ENCODE measurements at places on chromosomes 3 and 15.

DNA sequence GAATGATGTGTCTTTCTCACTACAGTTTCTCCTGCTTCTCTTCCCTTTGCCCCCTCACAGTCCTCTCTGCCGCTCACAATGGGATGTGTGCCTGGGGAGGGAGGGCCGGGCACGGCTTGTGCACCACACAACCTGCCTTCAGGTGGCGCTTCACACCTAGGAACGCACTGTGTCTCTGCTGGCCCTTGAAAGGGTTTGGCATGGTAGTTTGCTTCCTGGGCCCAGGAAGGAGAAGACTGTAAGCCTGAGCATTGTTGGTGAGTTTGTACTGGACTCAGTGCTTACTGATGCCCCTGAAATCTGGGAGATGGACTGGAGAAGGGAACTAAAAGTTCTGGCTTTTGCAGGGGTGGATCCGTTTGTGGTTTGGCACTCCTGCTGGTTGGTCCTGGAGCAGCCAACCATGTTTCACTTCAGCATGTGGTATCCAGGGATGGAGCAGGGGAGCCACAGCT lies 9.2 kb downstream of the ALPK3 start:
- no peak for DNase-seq

GRCh38 chr3:187369089-187369447 lies 883 bp downstream of the RTP4 start:
- DNase-seq: peak; percentile 11

GRCh38 chr3:178960181-178960580 lies 111.4 kb downstream of the ZMAT3 start:
- DNase-seq: no peak

GRCh38 chr15:96338766-96339618 lies 8.5 kb downstream of the NR2F2 start:
- DNase-seq: no peak

GRCh38 chr15:42160136-42160535 lies 3.7 kb upstream of the PLA2G4F start:
- no peak for DNase-seq

DNA sequence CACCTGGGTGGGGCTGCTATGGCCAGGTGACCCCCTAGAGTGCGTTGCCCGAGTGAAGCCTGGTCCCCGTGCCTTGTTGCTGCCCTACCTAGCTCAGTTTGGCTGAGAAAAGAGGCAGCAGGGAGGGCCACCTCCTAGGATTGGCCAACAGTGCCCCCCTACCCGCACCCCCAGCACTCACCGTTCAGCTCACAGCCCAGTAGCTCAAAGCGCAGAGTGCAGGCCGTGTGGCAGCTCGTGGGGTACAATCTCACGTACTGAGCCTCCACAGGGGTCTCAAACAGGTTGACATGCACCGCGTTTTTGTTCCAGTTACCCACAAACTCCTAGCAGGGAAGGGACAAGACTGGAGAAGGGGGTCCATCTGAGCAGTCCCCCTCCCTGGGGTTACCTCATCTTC lies 7.6 kb downstream of the MFGE8 start:
- DNase-seq: no peak

DNA sequence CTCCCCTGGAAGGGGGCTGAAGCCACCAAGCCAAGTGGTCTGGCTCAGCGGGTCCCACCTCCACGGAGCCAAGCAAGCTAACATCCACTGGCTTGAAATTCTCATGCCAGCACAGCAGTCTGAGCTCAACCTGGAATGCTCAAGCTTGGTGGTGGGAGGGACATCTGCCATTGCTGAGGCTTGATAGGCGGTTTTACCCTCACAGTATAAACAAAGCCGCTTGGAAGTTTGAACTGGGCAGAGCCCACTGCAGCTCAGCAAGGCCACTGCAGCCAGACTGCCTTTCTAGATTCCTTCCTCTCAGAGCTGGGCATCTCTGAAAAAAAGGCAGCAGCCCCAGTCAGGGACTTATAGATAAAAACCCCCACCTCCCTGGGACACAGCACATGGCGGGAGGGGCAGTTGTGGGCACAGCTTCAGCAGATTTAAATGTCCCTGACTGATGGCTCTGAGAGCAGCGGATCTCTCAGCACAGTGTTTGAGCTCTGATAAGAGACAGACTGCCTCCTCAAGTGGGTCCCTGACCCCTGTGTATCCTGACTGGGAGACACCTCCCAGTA lies 23.2 kb upstream of the IGSF10 start:
- DNase-seq: no peak

- no peak for DNase-seq
Observed at GRCh38 chr15:31256378-31257265, 70.0 kb upstream of the KLF13 start.

DNA sequence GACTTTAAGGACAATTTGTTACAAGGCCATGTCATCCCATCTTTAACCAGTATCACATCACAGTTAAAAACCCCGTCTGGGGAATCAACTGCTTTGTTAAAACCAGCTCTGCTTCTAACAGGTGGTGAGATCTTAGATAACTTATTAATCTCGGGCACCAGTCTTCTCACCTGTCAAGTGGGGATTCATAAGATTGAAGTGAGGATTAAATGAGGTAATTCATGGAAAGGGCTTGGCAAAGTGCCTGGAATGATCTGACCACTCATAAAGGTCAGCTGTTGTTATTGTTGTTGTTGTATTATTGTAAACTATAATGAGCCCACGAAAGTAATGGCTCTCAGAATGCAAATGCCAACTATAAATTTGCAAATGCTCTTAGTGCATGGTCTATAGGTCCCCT lies 30.1 kb upstream of the SLC24A5 start:
- DNase-seq: no peak

- no peak for DNase-seq
Observed at GRCh38 chr3:62229211-62229610, 144.1 kb downstream of the FEZF2 start.

DNA sequence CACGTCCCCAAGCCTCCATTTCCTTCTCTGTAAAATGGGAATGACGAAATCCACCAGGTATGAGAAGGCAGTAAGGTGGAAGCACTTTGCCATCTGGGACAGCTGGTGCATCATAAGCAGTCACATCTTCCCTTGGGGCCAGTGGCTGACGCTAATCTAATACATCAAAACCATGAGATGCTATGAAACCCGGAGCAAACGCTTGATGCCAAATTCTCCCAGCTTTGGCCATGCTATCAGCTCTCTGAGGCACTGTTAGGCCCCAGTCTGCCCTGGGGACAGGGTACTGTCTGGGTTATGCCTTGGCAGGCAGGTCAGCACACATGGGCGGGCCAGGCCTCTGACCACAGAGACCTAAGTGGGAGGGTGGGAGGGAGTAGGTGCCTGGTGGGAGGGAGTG lies 66.1 kb downstream of the ADAMTS17 start:
- no peak for DNase-seq

- no peak for DNase-seq
Observed at GRCh38 chr15:41559239-41559782, 299 bp downstream of the TYRO3 start.

GRCh38 chr15:62909257-62909656 lies 133.3 kb upstream of the TPM1 start:
- DNase-seq: no peak
